Activated CD8-positive, alpha-beta memory T cell treated with anti-CD3 and anti-CD28 coated beads for 36 hours (primary cell): ENCODE measurements at places on chromosomes 2 and 18. TPM values are rescaled to one million over a fixed set of nuclear protein-coding genes. Genes with fewer than 3 reads are reported as not detected.

DOK6 gene
- not detected for total RNA-seq

RSAD2 gene
- total RNA-seq: 0.17 TPM

FSHR gene
- total RNA-seq: not detected

ABCG8 gene
- total RNA-seq: not detected

CAB39 gene
- total RNA-seq: 128 TPM

CRYGC gene
- not detected for total RNA-seq

LYPD6 gene
- total RNA-seq: not detected

C2orf80 gene
- total RNA-seq: not detected

CCDC74B gene
- 1.1 TPM for total RNA-seq

UGT1A3 gene
- total RNA-seq: not detected

SLC14A1 gene
- total RNA-seq: 2.5 TPM

TM4SF20 gene
- total RNA-seq: not detected

CARF gene
- 3.9 TPM for total RNA-seq

PID1 gene
- not detected for total RNA-seq

GRB14 gene
- total RNA-seq: not detected

POTEC gene
- not detected for total RNA-seq

C18orf54 gene
- total RNA-seq: 9.5 TPM

GAD1 gene
- total RNA-seq: 0.76 TPM

MATN3 gene
- not detected for total RNA-seq

SPRED2 gene
- 4.7 TPM for total RNA-seq

GCG gene
- not detected for total RNA-seq

WDR54 gene
- 101 TPM for total RNA-seq

ZDBF2 gene
- 7.1 TPM for total RNA-seq

RAB1A gene
- total RNA-seq: 85.8 TPM

DCDC2C gene
- total RNA-seq: not detected

RALB gene
- total RNA-seq: 33.5 TPM

NR4A2 gene
- total RNA-seq: 35.3 TPM

SPC25 gene
- total RNA-seq: 26.8 TPM

COL4A3 gene
- not detected for total RNA-seq

CRYBA2 gene
- not detected for total RNA-seq

ABCA12 gene
- not detected for total RNA-seq
